Mesothelial cell of epicardium (in vitro differentiated cells): ENCODE measurements at places on chromosomes 6 and 20. TPM values are rescaled to one million over a fixed set of nuclear protein-coding genes. Genes with fewer than 3 reads are reported as not detected.

TRIM10 gene
- total RNA-seq = not detected in 3 replicates

C20orf141 gene
- total RNA-seq = not detected in 3 replicates

UNC93A gene
- not detected in 3 replicates for total RNA-seq

DNA sequence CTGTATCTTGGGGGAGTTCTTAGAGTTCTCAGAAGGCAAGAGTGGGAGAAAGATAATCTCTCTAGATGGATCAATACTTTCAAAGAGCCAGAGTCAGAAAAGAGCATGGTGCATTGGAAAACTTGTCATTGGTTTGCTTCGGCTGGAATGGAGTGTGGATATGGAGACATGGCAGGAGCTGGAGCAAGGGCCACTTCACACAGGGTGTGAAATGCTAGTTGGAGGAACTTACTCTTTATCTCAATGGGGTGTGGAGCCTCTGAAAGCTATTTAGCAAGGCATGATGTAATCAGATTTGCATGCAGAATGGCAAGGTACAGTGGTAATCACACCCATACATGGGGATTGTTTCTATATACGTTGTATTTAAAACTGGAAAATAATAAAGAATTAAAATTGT, 31.5 kb upstream of the PAQR8 start:
- no peaks in the 10 kb centered on the region for H3K36me3 ChIP-seq
- no peak overlapping the region for H3K4me3 ChIP-seq
- H3K27ac ChIP-seq = no peak overlapping the region

DNA sequence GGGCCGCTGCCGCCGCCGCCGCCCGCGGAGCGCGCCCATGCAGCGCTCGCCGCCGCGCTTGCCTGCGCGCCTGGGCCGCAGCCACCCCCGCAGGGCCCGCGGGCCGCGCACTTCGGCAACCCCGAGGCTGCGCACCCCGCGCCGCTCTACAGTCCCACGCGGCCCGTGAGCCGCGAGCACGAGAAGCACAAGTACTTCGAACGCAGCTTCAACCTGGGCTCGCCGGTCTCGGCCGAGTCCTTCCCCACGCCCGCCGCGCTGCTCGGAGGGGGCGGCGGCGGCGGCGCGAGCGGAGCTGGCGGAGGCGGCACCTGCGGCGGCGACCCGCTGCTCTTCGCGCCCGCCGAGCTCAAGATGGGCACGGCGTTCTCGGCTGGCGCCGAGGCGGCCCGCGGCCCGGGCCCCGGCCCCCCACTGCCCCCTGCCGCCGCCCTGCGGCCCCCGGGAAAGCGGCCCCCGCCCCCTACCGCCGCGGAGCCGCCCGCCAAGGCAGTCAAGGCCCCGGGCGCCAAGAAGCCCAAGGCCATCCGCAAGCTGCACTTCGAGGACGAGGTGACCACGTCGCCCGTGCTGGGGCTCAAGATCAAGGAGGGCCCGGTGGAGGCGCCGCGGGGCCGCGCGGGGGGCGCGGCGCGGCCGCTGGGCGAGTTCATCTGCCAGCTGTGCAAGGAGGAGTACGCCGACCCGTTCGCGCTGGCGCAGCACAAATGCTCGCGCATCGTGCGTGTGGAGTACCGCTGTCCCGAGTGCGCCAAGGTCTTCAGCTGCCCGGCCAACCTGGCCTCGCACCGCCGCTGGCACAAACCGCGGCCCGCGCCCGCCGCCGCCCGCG, 730 bp downstream of the INSM1 start:
- H3K4me3 ChIP-seq = no peak overlapping the region
- DNase-seq = no peak
- peaks cover 8% of the 10 kb centered on the region for H3K4me1 ChIP-seq
